T-cell (primary cell): ENCODE measurements at places on chromosomes 7 and 10.

- no peak for DNase-seq
Observed at GRCh38 chr7:150823043-150823442, 22.5 kb downstream of the TMEM176A start.

- no peak for DNase-seq
Observed at GRCh38 chr7:3607847-3608246, 306.8 kb downstream of the SDK1 start.

DNA sequence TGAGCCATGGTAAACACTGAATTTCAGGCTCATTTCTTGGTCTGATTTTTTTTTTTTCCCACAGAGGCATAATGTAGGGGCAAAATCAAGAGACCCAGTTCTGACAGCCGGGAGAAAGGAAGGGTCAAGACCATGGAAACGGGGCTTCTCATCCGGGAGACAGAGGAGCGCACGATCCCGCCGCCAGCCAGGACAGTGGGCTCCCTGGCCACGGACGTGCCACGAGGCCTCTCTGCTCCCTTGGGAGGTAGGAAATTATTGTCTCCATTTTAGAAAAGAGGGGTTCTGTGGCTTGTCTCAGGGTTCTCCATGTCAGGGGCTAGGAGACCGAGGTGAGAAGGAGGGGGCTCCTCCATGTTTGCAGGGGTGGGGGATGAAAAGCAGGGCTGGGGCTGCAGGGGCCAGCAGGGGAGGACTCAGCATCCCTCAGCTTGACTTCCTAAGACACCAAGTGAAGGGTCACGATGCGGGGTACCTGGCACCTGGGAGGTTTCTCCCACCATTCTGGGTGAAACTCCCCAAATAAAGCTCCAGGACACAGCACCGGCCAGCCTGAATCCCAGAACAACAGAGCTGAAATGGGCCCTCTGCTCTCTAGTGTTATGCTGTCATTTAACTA is 37.6 kb downstream of the PPIF start:
- DNase-seq: no peak

DNA sequence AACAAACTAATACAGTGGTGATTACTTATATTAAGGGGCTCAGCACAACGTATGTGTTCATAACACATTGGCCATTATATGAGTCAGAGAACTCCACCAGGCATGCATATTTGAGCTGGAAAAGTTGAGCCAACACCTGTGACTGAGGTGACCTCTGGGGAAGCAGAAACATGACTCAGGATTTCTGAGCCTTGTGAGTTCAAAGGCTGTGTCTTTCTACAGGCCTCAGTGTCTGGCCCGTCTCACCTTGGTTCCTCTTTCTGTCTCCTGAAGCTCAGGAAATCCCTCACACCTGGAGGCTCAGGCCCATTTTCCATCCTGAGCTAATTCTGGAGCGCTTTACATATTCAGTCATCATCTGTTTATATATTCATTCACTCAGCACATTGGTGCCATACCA is 230.9 kb upstream of the AGK start:
- no peak for DNase-seq

DNA sequence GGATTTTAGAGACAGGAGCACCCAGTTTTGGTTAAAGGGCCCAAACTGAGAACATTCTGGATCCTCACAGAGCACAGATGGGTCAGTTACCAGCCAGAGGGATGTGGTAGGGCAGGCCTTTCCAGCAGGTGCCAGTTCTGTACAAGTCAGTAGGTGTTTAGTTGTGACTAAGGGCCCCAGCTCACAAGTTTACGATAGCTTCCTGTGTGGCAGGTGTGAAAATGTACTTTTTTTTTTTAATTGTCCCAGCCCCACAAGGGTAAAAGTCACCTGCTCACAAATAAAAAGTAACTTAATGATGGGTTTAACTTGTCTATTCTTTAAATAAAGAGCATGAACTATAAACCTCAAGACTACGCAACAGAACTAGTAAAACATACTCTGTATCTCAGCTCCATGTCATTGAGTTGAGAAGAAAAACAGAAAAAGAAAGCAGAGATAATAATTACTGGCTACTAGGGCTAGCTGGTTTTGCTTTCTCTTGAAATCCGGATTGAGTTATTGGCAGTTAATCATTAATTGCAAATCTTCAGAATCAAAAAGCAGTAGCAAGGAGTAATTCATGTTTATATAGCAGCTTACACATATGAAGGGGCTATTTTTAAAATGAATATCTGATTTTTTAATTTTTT is 15.4 kb downstream of the NFE2L3 start:
- DNase-seq: peak; percentile 28

- DNase-seq: no peak
Observed at GRCh38 chr10:11210211-11210922, 192.7 kb downstream of the CELF2 start.

DNA sequence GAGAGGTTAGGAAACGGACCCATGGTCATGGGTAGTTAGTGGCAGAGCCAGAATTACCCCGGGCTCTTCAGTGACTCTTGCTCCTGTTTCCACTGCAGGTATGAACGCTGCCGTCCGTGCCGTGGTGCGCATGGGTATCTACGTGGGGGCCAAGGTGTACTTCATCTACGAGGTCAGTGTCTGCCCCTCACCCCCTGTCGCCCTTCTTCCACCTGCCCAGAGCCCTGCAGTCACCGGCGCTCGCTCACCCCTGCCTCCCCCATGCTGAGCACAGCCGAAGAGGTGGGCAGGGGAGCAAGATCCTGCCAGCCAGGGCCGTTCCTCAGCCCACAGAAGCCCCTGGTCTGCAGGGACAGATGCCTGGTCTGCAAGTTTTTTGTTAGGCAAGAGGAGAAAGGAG is 14.9 kb downstream of the PFKP start:
- no peak for DNase-seq

DNA sequence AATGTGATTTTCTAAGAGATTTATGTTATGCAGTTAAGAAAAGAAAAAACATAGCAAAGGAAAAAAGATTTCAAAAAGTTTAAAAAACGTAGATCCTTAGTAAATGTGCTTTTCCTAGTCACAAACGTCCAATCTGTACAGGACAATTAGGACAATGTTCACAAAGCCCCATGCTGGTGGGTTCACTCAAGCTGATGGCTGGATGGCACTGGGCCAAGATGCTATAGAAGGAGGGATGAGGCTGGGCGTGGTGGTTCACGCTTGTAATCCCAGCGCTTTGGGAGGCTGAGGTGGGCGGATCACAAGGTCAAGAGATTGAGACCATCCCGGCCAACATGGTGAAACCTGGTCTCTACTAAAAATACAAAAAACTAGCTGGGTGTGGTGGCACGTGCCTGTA is 22.1 kb downstream of the SVIL start:
- DNase-seq: no peak

DNA sequence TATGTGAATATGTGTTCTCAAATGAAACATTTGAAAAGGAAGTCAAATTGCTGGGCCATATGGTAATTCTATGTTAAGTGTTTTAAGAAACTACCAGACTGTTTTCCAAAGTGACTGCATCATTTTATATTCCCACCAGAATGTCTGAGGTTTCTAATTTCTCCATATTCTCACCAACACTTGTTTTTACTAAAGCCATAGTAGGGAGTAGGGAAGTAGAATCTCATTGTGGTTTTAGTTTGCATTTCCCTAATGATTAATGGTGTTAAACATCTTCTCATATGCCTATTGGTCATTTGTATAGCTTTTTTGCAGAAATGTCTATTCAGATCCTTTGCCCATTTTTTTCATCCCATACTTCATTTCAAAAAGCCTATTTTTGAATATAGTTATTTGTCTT is 9.1 kb upstream of the SEMA4G start:
- DNase-seq: no peak

DNA sequence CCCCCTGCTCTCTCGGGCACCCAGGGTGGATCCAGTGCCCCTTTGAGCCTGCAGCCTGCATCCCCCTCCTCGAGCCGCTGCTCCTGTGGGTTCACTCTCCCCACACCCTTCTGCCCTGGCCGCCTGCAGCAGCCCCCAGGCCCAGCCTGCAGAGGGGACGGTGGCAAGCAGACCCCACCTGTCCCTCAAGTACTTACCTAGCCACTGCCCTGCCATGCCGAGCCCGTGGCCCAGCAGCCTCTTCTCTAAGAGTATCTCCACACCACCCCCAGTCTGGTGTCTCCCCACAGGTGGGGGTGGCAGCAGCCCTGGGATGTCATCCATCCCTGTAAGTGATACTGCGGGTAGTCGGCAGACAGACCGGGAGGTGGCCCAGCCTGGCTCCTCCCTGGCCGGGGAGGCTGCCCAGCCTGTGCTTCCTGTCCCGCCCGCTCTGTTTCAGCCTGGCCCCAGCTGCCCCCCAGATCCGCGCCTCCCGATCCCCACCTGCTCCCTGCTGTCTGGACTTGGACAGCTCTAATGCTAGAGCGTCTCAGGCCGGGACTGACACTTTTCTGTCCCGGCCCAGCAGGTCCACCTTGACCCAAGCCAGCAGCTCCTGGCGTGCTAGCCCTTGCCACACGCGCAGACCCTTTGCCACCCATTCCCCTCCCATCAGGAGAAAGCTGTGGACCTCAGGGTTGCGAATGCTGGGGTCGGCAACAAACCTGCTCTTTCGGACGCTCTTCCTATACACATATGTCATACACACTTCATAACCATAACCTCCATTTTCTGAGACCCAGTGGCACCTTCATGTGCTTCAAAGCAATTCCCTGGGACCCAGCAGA is 25.0 kb downstream of the YKT6 start:
- DNase-seq: no peak

DNA sequence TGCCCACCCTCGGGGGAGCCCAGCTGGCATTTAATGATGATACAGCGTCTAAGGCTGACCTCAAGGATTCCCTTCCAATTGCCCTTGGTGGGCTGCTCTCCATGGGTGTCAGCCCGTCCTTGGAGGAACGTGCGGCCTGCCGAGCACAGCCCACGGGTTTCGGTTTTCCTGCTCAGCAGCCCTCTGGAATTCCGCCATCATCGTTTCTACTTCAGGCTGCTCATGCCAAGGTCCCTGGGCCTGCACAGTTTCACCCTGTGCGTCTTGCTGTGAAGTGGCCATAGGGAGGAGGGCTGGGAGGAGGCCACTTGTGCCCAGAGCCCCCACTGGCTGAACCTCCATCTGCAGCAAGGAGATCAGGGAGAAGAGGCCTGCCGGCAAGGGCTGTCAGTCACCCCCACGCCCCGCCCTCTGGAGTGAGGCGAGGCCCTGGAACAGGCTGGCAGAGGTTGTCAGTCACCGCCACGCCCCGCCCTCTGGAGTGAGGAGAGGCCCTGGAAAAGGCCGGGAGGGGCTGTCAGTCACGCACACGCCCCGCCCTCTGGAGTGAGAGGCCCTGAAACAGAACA is 82.8 kb downstream of the CHST15 start:
- DNase-seq: no peak

GRCh38 chr10:115653473-115653872 is 560.3 kb downstream of the ATRNL1 start:
- DNase-seq: no peak

DNA sequence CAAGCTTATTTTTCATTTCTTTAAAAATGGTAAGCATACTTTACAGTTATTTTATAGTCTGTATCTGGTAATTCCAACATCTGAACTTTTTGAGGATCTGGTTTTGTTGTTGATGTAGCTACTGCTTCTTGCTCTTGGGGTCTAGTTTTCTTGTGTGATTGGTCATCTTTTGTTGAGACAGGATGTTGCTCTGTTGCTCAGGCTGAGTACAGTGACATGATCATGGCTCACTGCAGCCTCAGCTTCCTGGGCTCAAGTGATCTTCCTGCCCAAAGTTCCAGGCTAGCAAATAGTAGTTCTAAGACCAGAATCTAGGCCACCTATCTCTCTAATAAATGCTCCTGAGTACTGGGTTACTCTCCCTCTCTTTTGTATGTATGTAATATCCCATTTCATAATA is 75.7 kb downstream of the NRCAM start:
- DNase-seq: no peak

- DNase-seq: no peak
Observed at GRCh38 chr7:147332988-147333387, 1216.4 kb downstream of the CNTNAP2 start.

DNA sequence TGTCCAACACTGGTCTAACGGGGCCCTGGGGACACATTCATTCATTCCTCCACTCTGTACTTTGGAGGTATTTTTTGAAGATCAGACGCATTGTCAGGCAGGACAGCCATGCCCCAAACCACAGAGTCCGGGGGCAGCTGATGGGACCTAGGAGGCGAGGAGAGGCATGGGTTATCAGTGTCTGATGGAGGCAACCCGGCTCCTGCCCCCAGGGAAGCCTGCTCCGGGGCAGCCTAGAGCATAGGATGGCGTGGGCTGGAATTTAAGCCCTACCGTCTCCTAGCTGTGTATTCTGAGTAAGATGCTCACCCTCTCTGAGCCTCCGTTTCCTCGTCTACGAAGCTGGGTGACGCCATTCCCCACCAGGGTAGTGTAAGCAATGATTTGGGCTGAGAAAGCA is 55.4 kb upstream of the ELN start:
- DNase-seq: no peak

DNA sequence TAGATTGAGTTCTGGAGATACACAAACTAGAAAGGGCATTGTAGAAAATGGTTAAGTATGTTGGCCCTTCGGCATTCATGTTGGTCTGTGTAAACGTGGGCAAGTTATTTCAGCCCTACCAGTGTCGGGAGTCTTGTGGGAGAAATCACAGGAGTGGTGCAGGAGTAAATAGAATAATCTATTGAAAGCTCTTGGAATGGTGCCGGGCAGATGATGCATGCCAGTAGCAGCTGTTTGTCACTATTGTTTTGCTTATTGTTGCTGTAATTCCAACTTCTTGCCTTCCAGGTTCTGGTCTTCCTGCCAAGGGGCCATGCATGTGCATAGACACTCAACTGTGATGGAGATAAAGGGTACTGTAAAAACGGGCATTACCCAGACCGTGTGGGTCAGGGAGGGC is 259.4 kb downstream of the CAMK1D start:
- no peak for DNase-seq

GRCh38 chr10:121459279-121459621 is 139.0 kb downstream of the FGFR2 start:
- no peak for DNase-seq

- no peak for DNase-seq
Observed at GRCh38 chr10:30853066-30853465, 178.6 kb downstream of the ZNF438 start.

GRCh38 chr10:14787938-14788337 is 13.2 kb upstream of the FAM107B start:
- DNase-seq: no peak

DNA sequence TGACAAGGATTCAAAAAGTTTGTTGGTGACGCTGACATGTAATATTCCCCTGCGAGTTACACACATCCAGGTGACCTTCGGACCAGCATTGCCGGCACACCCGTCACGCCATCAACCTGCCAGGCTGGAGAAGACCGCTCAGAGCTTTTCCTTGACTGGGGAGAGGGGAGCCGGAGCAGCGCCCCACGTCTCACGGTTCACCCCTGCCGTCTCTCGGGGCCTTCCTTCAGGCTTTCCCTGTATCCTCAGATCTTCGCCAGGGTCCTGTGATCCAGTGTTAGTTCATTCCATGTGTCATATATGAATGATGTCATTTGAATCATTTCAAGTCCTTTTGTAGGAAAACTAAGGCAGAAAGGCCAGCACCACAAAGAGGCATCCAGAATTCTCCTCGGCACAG is 127.8 kb downstream of the MGMT start:
- no peak for DNase-seq

DNA sequence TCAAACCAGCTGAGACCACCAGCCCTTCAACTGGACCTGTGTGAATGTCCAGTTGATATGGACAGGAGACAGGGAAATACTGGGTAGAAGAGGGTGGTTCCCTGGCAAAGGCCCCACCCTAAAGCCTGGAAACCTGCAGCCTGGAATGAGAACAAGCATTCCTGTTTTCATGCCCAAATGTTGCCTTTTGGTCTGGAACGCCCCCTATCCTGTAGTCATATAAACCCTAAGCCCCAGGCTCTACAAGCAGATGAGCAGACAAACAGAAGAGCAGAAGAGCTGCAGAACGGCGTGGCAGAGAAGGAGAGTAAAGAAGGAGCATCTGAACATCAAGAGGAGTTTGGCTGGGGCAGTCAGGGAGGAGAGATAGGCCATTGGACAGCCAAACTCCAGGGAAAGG is 38.4 kb downstream of the SYPL1 start:
- no peak for DNase-seq
